IPS-NIHi11 (cell line): ENCODE measurements at places on chromosomes 5 and 9.

- DNase-seq = no peak
Observed at GRCh38 chr9:87178302-87178701, 231.0 kb upstream of the GAS1 start.

GRCh38 chr5:61148515-61148914 is 13.8 kb downstream of the SMIM15 start:
- DNase-seq = no peak

GRCh38 chr9:93598647-93599241 is 22.4 kb downstream of the PHF2 start:
- no peak for DNase-seq

DNA sequence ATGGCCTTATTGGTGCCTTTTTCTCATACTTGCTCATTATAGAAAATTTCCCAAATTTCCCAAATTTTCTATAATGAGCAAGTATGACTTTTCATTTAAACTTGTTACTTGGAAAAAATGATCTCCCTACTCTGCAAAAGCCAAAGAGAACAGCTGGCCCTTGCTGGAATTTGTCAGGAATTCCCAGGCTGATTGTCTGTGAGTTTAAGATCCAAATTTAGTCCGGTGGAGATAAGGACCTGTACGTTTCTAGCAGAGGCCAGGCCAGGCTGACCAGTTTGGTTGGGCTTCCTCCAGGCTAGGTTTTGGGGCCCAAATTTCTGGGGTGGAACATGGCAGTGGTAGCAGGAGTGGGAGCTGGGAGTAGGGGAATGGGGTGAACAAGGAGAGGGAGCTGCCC is 51.9 kb downstream of the NEURL1B start:
- no peak for DNase-seq

DNA sequence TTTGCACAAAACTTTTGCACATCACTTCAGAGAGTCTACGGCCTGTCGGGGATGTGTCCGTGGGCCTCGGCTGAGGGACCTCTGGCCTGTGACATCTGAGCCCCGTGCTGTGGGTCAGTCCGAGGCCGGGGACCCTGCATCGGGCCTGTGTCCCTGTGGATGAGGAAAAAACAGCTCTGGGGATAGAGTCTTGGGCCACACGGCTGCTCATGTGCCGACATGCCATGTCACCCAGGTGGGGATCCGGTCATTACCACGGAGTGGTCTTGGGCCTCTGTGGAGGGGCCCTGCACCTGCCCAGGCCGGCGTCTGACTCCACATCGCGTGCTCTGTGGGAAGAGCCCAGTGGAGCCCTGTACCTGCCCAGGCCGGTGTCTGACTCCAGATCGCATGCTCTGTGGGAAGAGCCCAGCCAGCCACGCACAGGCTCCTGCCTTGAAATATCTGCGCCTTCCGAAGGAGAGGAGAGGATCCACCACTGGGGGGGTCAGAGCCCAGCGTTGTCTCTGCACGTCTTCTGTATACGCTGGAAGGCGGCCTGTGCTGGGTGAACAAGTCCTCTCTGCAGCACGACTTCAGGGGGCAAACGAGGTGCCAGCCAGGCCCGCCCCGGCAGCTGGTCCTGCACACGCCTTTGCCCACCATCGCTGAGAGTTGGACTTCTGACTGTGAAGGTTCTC is 27.5 kb upstream of the IRX4 start:
- DNase-seq = no peak

DNA sequence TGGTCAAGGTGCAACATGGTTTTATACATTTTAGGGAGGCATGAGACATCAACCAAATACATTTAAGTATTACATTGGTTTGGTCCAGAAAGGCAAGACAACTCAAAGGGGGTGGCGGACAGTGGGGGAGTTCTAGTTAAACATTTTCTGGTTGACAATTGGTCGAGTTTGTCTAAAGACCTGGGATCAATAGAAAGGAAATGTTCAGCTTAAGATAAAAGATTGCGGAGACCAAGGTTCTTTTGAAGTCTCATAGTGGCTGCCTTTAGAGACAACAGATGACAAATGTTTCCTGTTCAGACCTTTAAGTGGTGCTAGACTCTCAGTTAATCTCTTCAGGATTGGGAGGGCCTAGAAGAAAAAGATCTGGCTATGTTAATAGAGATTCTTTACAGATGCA is 47.7 kb upstream of the TTC39B start:
- DNase-seq = no peak
